ENCODE measurements at places on chromosomes 4 and X. TPM values are rescaled to one million over a fixed set of nuclear protein-coding genes. Genes with fewer than 3 reads are reported as not detected.

SEPTIN6 gene
- total RNA-seq: 5.6 TPM

USP17L30 gene
- not detected for total RNA-seq

UGT2B11 gene
- total RNA-seq: not detected

ZCCHC18 gene
- 0.99 TPM for total RNA-seq

ADD1 gene
- 212 TPM for total RNA-seq

ANK2 gene
- total RNA-seq: 267 TPM

EGF gene
- total RNA-seq: 13.0 TPM

UGT2A1 gene
- total RNA-seq: not detected

PFKFB1 gene
- total RNA-seq: 0.19 TPM

EDA gene
- 7.3 TPM for total RNA-seq

JAKMIP1 gene
- total RNA-seq: not detected

MTTP gene
- 3.7 TPM for total RNA-seq

CT55 gene
- total RNA-seq: not detected

EDA2R gene
- total RNA-seq: 1.7 TPM

TMPRSS11B gene
- total RNA-seq: not detected

CD38 gene
- 1.5 TPM for total RNA-seq

CENPVL1 gene
- not detected for total RNA-seq

NELFA gene
- total RNA-seq: 10.2 TPM

ERAS gene
- not detected for total RNA-seq

ZNF157 gene
- not detected for total RNA-seq

HSFX2 gene
- total RNA-seq: not detected

CPZ gene
- 0.27 TPM for total RNA-seq

PNMA6F gene
- total RNA-seq: not detected

NLRP2B gene
- not detected for total RNA-seq

TEX13C gene
- total RNA-seq: not detected

IL13RA2 gene
- not detected for total RNA-seq

CXCR3 gene
- total RNA-seq: not detected

PAGE5 gene
- not detected for total RNA-seq

SORBS2 gene
- total RNA-seq: 1,282 TPM

MAGEB17 gene
- not detected for total RNA-seq

CT45A7 gene
- not detected for total RNA-seq

TBC1D14 gene
- total RNA-seq: 36.1 TPM

GRIA3 gene
- total RNA-seq: 3.7 TPM

OPN1LW gene
- not detected for total RNA-seq

ZFX gene
- 32.8 TPM for total RNA-seq

PCYT1B gene
- total RNA-seq: 0.36 TPM

PARM1 gene
- total RNA-seq: 90.7 TPM

GYG2 gene
- 0.66 TPM for total RNA-seq

SPANXB1 gene
- total RNA-seq: not detected

ITIH6 gene
- total RNA-seq: not detected

CXCL3 gene
- total RNA-seq: 0.30 TPM
